ENCODE measurements at places on chromosomes 4 and X. TPM values are rescaled to one million over a fixed set of nuclear protein-coding genes. Genes with fewer than 3 reads are reported as not detected.

CYTL1 gene
- total RNA-seq, result 0.66 TPM

KCND1 gene
- total RNA-seq, result 1.2 TPM

AWAT2 gene
- total RNA-seq, result not detected

GRCh38 chr4:113908829-113909228 is 70.6 kb downstream of the ARSJ start:
- no peaks in the 10 kb centered on the region for H3K4me1 ChIP-seq
- no peak for DNase-seq
- no peaks in the 10 kb centered on the region for H3K36me3 ChIP-seq
- H3K27ac ChIP-seq, result no peak overlapping the region
- H3K4me3 ChIP-seq, result no peak overlapping the region

All from breast epithelium (tissue), 4 donors.